ENCODE measurements at places on chromosomes 6 and 20.

GRCh38 chr6:104525677-104526322 lies 333.9 kb downstream of the HACE1 start:
- peak; percentile 78 for DNase-seq

DNA sequence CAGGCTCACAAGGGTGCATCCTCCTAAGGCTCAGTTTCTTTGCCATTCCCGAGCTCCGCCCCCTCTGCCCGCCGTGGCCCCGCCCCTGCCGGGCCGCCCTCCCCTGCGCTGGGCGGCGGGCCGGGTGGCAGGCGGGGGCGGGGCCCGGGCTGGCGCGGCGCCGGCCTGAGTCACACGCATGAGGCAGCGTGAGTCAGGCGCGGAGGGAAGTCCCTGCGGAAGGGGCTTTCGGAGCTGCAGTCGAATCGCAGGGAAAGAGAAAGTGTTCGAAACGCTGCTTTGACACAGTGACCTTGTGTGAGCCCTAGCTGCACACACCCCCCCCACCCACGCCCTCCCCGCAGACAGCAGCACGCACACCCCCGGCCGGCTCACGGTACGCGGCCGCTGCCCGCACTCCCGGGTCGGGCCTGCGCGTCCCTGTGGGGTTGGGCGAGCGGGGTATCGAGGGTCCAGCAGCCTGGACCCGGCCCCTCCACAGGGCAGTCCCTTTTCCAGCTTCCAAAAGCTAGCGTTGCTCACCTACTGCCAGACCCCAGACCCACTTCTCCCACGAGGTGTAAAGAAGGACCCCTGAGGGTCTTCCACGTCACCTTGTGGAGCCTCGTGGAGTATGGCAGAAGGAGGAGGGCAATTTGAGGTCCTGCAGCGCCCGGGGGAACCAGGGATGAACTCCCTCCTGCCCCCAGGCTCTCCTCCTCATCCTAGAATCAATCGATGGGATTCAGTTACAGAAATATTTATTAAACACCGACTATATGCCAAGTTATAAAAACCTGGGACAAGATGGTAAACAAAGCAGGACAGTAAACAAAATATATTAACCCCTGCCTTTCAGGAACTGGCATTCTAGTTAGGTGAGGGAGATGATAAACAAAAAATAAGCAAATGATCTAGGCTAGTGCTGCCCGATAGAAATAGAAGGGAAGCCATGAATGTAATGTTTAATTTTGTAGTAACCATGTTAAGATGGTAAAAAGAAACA lies 12.4 kb upstream of the HMGA1 start:
- peak; percentile 97 for DNase-seq

DNA sequence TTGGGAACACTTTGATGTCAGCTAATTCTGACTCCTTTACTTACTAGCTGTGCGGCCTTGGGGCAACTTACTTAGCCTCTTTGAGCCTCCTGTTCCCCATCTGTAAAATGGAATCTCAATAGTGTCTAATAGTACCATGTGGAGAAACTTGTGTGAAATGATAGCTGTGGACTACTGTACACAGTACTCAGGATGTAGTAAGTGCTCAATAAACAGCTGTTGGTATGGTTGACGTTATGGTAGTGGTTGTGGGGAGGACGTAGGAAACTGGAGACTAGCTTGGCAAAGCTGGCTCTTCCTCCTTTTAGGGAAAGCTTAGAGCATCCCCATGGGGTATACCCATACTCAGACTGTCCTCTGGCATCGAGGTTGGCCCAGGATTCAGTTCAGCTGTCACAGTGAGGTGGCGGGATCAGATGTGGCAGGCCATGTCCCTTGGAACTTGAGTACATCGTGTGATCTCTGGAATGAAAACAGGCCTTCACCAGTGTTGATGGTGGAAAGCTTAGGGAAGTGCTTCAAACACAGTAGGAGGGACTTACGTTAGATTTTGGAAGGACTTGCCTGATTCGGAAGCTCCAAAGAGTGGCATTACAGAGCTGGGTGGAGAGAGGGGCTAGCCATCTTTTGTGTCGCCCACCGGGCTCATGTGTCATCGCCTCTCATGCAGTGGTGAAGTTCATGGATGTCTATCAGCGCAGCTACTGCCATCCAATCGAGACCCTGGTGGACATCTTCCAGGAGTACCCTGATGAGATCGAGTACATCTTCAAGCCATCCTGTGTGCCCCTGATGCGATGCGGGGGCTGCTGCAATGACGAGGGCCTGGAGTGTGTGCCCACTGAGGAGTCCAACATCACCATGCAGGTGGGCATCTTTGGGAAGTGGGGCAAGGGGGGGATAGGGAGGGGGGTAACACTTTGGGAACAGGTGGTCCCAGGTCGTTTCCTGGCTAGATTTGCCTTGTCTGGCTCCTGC lies 7.1 kb downstream of the VEGFA start:
- no peak for DNase-seq

GRCh38 chr6:75204217-75204958 lies 1.5 kb downstream of the COL12A1 start:
- peak; percentile 33 for DNase-seq

DNA sequence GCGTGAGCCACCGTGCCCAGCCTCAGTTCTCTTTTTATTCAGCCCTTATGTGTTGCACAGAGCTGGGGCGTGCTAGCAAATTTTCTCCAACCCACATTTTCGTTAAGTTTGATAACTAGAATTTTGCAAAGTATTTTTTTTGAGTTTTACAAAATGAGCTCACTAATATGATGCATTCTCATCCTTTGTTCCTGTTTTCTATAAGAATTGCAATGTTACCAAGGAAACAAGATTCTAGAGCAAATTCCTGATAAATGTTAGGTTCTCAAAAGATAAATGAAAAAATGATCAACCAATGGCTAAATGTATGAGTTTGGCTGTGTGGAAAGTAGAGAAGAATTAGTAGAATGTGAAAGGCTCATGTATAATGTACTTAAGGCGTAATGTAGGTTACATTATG lies 529.8 kb downstream of the MAFB start:
- no peak for DNase-seq

GRCh38 chr6:2209226-2209809 lies 36.1 kb downstream of the GMDS start:
- peak; percentile 40 for DNase-seq

- no peak for DNase-seq
These were observed 113.4 kb downstream of the NFATC2 start for GRCh38 chr20:51429144-51429482.

GRCh38 chr6:155177363-155177961 lies 86.4 kb upstream of the CLDN20 start:
- peak; percentile 35 for DNase-seq

- DNase-seq = no peak
These were observed 207.7 kb upstream of the SNX9 start for GRCh38 chr6:157615420-157615769.

DNA sequence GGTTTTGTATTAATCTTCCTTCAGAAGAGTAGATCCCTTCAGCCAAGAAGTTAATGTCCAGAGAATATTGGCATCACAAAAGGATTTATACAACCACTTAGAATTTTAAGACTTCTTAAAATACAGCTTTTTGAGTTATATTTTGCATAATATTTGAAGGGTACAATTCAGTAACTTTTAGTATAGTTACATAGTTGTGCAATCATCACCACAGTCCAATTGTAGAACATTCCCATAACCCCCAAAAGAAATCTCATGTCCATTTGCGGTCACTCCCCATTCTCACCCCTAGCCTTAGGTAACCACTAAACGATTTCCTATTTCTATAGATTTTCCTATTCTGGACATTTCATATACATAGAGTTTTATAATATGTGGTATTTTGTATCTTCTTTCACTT lies 126.4 kb downstream of the MAP3K4 start:
- DNase-seq = no peak

- no peak for DNase-seq
These were observed 16.1 kb upstream of the ZNF217 start for GRCh38 chr20:53609491-53610445.

GRCh38 chr20:49534255-49534712 lies 33.7 kb downstream of the PTGIS start:
- peak; percentile 68 for DNase-seq

DNA sequence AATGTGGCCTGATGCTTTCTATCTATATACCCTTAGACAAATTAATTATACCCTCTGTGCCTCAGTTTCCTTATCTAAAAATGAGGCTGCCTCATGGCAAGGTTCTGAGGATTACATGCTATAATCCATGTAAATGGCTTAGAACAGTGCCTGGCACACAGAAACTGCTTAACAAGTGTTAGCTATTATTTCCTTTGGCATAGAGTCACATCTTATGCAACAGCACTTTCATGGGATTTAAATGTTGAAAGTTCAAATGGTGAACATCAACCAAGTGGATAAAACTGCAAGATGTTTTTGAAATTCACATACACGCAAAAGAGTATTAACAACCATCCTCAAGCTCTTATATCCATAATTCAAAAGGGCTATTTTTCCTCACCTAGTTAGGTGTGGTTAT lies 202.8 kb upstream of the JAG1 start:
- no peak for DNase-seq

- DNase-seq = no peak
These were observed 94.7 kb upstream of the PLCB4 start for GRCh38 chr20:8974009-8974708.

- no peak for DNase-seq
These were observed 55.0 kb downstream of the TOX2 start for GRCh38 chr20:43969501-43970182.

GRCh38 chr6:15507221-15507620 lies 155.6 kb downstream of the DTNBP1 start:
- no peak for DNase-seq

GRCh38 chr6:33249732-33250630 lies 21.7 kb downstream of the VPS52 start:
- DNase-seq = no peak

- DNase-seq = peak; percentile 40
These were observed 2.3 kb upstream of the OCSTAMP start for GRCh38 chr20:46552460-46553420.

GRCh38 chr20:48052475-48052835 lies 267.2 kb upstream of the SULF2 start:
- no peak for DNase-seq

DNA sequence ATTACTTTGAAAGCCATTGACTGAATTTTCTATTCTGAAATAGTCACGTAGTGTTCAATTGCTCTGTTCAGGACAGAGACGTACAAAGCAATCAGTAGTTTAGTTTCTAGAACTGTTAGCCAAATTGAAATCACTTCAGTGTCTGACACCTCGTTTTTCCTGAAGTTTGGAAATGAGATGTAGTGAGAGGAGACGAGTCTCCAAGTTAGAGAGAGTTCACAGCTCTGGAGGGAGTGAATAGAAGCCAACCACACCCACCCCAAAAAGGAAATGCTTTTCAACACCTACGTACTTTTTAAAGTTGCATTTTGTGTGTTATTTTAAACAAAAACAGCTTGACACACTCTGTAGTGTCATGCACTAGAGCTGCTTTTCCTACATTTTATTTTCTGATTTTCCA lies 296.0 kb downstream of the ADGRG6 start:
- DNase-seq = no peak

- DNase-seq = no peak
These were observed 58.9 kb downstream of the FOXO3 start for GRCh38 chr6:108619431-108620197.

DNA sequence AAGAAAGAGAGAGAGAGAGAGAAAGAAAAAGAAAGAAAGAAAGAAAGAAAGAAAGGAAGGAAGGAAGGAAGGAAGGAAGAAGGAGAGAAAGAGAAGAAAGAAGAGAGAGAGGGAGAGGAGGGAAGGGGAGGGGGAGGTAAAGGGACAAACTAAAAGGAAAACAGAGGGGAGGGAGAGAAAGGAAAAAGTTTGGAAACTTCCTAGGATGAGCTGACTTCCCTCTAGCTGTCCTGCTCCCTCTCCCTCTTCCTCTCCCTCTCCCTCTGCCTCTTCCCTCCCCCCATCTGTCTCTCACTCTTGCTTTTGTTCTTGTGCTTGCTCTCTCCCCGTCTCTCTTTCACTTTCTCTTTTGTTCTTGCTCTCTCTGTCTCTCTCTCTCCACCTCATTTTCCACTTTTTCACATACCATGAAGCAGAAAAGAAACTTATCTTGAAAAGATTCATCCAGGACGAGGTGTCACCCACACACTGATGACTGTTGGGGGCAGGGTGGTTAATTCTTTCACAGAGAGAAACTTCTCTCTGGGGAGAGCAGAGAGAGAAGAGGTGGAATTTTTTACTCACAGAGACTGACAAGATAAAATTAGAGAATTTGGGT lies 56.4 kb upstream of the DUSP22 start:
- no peak for DNase-seq

DNA sequence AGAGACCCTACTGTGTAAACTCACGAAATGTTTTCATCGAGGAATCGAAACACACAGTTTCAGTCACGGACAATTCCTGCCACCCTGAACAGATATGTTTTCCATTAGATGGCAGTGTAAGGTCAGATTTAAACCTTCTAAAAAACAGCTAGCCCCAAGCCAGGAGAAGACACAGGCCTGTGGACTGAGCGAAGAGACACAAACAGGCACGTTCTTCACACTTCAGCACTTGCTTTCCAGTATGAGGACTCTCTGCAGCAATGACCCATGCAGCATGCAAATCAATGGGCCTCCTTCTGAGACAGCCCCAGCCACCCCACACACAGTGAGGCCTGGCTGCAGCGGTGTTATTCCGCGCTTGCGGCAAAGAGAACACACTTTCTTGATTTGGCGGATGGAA lies 31.9 kb downstream of the HUS1B start:
- DNase-seq = peak; percentile 11
